ENCODE measurements at places on chromosomes 16 and 17.

GRCh38 chr16:57791195-57791892 lies 10.9 kb downstream of the KIFC3 start:
- DNase-seq, result no peak

- no peak for DNase-seq
Measured at GRCh38 chr17:80445007-80445725, 30.2 kb downstream of the ENDOV start.

DNA sequence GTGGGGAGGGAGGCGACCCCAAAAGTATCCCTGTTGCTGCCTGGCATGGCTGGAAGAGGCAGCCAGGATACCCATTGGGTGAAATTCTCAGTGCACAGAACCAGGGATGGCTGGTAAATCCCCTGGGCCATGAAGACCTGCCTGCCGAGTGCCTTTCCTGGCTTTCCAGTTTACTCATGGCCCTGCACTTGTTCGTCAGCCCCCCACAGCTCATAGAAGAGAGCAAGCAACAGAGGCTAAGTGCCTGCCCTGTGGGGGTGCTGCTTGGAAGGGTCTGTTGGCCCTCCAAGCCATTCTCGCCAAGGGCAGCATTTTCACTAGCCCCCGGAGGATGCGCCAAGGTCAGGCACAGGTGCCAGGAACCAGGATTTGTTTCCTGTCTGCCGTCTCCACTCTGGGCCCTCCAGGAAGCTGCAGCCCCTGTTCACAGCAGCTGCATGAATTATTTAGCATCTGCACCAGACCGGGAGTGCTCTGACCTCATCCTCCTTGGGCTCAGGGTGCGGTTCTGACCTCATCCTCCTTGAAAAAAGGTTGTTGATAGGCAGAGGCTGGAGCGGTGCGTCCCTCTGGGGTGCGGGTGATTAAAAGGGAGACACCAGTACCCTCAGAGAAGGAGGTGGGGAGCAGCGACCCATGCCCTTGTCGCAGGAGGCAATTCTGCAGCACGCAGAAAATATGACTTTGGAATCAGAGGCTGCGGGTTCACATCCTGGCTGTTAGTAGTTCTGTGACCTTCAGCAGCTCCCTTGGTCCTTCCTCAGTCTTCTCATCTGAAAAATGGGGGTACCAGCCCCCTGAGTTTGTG lies 14.2 kb upstream of the CD300A start:
- no peak for DNase-seq

GRCh38 chr17:9211133-9211765 lies 189.9 kb downstream of the NTN1 start:
- no peak for DNase-seq

DNA sequence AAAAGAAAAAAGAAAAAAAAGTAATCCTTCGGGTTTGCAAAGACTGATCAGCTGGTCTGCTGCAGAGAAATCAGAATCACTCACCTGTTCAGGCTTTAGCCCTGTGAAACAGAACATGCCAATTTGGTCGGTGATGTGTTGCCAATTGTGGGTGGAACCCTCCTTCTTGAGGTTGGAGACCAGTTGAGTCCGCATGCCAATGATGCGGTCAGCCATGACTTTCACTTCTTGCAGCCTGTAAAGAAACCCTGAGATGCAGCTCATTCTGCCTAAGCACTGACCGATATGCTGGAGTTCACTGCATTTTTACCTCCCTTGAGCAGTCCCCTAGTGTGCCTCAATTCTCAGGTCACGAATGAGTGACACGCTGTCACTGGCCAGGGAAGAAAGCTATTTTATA lies 24.8 kb upstream of the SLC38A7 start:
- no peak for DNase-seq

DNA sequence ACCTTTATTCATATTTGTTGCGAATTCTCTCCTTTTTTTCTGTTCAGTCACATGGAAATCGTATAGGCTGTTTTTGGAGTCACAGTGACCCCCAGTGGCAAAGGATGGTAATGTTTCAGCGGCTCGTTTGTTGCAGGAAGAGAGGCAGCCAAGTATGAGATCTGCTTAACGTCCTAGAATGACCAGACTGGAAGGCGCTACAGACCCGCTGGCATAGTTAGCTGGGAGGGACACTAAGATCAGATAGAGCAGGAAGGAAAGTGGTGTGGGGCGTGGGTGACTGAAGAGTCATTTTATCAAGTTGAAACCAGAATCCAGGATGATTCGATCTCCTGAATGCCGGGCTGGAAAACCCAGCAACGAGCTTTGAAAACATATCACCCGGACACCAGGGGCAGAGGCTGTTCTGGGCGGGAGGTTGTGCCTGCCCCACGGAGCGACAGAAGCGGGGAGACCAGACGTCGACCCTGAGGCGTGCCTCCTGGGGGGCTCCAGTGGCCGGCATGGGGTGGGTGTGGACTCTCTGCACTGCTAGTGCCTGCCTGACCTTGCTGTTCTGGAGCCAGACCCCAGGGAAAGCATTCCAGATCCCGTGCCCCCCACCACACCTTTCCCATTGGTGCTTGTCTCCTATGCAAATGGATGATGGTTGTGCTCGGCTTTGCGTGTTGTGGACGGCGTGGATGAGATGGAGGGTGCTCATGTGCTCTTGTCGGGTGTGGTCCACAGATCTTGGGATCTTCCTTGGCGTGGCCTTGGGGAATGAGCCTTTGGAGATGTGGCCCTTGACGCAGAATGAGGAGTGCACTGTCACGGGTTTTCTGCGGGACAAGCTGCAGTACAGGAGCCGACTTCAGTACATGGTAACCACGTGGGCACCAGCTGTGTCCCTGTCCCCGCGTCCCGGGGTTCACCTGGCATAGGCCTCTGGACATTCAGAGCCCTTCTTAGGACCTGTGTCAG lies 7.7 kb downstream of the IL34 start:
- no peak for DNase-seq
